ENCODE measurements at places on chromosomes 7 and 10. TPM values are rescaled to one million over a fixed set of nuclear protein-coding genes. Genes with fewer than 3 reads are reported as not detected.

DNA sequence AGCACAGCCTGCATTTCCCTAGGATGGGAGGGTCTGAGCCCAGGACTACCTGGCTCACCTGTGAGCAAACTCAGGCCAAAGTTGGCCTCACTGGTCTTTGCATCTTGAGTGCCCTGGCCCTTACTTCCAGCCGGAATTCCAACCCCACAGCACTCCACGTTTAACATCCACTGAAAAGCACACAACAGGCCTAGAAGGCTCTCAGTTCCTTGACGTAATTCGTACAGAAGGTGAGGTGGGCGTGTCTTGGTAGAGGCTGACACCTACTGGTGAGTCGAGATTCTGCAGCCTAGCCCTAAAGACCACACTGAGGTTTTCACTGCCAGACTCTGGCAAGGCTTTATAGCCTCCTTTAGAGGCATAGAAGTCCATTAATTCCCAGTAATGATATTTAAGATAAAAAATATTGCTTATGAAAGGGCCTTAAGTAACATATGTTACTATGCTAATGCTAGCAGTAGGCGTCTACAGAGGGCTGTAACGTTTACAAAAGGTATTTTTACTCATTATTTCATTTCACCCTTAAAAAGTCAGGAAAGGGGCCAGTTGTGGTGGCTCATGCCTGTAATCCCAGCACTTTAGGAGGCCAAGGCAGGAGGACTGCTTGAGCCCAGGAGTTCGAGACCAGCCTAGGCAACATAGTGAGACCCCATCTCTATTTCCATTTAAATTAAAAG lies 95.8 kb downstream of the HIP1 start:
- DNase-seq, result no peak

DNA sequence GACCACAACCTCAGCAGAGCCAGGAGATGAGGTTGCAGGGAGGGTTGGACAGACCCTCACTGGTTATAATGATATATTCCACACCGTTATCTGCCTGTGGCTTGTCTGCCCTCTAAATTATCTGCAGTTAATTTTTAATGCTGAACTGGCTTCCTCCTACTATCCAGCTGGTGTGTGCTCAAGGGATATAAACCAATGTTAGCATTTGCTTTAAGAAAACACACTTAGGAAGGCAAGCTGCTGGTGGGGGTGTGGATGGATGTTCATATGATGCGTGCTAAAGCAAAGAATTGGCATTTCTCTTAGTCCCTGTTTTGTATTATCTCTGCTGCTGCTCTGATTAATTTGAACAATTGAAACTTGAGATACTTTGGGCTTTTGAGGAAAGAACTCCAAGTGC lies 132.2 kb upstream of the NPVF start:
- no peak for DNase-seq

CLDN4 gene
- total RNA-seq, result not detected

DNA sequence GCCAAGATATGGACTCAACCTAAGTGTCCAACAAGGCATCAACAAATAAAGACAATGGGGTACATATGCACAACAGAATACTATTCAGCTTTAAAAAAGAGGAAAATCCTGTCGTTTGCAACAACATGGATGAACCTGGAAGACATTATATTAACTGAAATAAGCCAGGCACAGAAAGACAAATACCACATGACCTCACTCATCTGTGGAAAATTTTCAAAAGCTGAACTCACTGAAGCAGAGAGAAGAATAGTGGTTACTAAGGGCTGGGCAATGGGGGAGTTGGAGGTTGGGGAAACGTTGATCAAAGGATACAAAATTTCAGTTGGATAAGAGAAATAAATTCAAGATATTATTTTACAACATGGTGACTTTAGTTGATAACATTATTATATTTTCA lies 221.4 kb upstream of the PITRM1 start:
- DNase-seq, result no peak

GRCh38 chr10:69760072-69760471 lies 41.6 kb upstream of the COL13A1 start:
- DNase-seq, result no peak

- DNase-seq, result no peak
Observed at GRCh38 chr10:6501931-6502330, 78.1 kb downstream of the PRKCQ start.

DNA sequence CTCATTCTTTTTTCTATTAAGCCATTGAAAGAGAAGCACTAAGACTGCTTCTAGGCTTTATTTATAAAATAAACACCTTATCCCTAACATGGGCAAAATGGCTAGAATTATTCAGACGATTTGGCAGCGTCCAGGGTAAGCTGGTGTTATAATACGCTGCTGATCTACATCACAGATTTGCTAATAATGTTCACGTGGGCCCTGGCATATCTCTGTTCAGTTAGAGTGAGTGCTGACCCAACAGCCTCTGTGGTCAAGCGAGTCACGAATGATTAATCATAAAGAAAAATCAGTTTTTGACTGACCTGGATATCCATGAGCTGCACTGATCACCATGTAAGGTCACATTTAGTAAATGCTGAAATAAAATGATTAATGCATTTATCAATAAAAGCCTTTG lies 28.4 kb upstream of the CBLL1 start:
- no peak for DNase-seq

DNA sequence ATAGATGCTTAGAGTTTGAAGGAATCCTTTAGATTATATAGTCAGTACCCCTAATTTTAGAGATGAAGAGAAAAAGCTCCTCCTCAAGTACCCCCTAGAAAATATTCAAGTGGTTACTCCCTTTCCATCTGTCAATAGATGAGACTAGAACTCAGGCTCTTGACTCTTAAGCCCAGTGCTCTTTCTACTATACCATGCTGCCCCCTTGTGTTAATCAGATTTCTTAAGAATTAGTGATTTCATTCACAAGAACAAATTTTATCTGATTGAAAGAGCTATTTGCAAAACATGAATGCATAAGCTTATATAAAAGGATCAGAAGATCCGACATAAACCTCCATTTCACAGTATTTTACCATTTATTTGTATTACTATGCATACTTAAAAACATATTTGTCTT lies 179.3 kb downstream of the TFEC start:
- no peak for DNase-seq

DNA sequence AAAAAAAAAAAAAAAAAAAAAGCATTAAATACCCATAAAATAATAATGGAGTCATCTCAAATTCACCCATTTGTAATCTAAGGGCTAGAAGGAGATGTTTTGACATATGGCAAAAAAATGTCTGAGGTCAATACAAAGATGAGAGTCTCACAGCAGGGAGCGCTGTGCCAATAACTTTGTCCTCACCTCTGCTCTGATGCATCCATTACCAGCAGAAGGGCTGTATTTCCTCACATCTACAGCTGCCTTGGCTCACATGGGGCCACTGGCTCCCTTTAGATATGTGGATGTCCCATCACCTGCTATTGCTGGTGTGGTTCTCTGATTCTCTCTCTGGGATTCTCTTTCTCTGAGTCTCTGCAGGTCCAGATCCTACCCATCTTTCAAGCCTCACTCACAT lies 90.3 kb upstream of the FAM133B start:
- DNase-seq, result no peak

- no peak for DNase-seq
Observed at GRCh38 chr7:51705701-51706100, 389.1 kb upstream of the COBL start.

STEAP1 gene
- total RNA-seq, result 1.1 TPM

GRCh38 chr7:31043051-31043471 lies 9.0 kb upstream of the ADCYAP1R1 start:
- no peak for DNase-seq

TLL2 gene
- total RNA-seq, result 0.41 TPM

DNA sequence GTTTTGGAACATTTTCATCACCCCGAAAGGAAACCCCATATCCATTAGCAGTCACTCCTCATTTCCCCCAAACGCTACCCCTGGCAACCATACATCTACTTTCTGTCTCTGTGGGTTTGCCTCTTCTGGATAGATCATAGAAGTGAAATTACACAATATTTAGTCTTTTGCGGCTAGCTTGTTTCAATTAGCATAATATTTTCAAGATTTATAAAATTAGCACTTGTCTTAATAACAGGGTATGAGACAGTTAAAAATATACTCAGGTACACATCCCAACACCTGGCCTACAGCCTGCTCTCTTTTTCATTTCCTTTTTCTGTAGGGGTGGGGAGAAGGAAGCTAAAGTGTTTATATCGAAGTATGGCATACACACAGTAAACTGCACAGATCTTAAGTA lies 81.4 kb upstream of the LRGUK start:
- DNase-seq, result no peak

- no peak for DNase-seq
Observed at GRCh38 chr7:105153531-105153930, 139.5 kb downstream of the KMT2E start.

OR2A12 gene
- not detected for total RNA-seq

Data from psoas muscle (tissue), 8 donors.